ENCODE measurements at places on chromosomes 7 and 10.

DNA sequence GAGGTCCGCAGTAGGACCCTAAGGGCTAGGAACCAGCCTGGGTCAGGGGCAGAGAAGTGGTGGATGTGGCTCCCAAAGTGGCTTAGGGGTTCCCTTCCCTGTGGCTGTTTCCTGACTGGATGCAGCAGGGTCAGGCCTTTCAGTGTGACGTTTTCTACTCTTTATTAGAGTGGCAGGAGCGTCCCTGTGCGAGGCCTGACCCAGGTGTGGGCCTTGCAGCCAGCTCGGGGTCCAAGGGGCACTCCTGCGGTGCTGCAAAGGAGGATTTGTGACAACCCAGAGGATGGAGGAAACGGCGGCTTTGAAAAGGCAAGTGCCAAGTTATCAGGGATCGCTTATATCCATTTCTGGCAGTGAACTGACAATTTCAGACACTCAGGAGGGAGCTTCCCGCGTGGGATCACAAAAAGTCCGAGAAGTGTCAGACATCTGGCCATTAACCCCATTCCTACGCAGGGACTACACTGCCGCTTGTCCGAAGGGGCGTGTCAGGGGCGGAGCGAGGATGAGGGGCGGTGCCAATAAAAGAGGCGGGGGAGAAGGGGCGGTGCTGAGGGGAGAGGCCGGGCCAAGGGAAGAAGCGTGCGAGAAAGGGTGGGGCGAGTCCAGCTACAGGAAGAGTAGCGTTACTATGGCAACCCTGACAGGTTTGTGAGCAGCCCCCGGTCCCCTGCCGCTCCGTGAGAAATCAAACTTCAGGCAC, 98.8 kb upstream of the ZNF722 start:
- peak; percentile 63 for DNase-seq

GRCh38 chr7:726854-727103, 280 bp downstream of the DNAAF5 start:
- no peak for DNase-seq

- no peak for DNase-seq
Measured at GRCh38 chr10:16519908-16520861, 1.5 kb downstream of the C1QL3 start.

DNA sequence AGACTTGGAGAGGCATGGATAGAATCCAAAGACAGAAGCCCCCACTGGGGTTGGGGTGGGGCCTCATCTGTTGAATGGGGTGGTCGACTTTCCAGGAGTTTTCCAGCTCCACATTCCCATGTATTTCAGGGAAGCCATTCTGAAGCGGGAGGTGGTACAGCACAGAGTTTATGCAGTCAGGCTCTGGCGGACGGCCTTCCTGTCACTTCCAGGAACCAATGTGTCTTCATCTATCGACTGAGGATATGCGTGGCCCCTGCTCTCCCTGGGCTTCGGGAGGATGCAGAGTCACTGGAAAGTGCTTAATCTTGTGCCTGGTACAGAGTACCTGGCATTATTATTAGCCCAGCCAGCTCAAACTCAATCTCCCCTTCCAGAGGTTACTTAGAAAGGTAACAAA, 26.3 kb downstream of the DOCK1 start:
- DNase-seq, result no peak

GRCh38 chr7:119382726-119383125, 890.2 kb upstream of the KCND2 start:
- DNase-seq, result no peak

DNA sequence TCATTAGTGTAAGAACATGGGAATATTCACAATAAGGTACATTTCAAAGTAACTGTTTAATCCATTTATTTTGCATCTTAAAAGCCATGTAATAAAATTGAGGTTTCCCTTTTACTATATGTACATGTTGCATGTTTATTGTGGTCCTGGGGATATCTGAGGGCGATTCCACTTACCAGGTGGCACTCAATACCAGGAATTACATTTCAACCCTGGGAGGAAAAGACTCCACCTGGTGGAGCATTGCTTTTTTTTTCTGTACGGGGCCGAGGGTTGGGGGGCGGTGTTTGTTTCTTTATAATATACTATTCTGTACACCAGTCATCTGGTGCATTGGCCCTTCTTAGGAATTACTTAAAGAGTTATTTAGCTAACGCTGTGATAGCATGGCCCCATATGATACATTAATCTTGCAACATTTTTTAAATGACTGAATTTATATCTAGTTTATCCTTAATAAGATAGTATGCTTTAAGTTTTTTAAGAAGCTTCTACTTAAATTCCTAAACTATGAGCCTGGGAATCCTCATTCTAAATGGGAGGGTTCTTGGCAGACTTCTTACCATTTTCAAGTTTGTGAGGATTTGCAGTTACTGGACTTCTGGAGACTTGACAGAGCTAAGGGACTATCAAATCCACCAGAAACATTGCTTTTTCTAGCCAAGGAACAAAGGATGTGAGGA, 7.2 kb upstream of the HGF start:
- DNase-seq, result no peak

GRCh38 chr7:69610374-69611084, 12.3 kb downstream of the AUTS2 start:
- DNase-seq, result no peak

DNA sequence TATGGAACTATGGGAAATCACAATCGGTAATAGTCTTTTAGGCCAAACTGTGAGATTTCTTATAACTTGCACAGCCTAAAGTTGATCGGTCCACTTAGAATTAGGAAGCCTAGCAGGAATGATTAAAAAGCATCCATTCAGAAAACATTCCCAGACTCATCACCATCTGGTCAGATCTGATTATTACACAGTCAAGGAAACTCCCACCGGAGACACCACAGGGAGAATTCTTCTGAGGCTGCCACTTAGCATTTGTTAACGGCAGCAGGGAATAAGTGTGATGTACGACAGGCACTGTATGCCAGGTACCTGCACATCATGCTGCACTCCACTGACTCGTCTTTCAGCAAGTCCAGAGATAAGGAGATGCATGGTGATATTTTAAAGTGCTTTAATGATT, 227.6 kb upstream of the STEAP1 start:
- DNase-seq, result no peak

GRCh38 chr7:76054123-76055120, 6.5 kb downstream of the MDH2 start:
- DNase-seq, result no peak

GRCh38 chr7:123734498-123734897, 14.3 kb downstream of the WASL start:
- DNase-seq, result no peak

DNA sequence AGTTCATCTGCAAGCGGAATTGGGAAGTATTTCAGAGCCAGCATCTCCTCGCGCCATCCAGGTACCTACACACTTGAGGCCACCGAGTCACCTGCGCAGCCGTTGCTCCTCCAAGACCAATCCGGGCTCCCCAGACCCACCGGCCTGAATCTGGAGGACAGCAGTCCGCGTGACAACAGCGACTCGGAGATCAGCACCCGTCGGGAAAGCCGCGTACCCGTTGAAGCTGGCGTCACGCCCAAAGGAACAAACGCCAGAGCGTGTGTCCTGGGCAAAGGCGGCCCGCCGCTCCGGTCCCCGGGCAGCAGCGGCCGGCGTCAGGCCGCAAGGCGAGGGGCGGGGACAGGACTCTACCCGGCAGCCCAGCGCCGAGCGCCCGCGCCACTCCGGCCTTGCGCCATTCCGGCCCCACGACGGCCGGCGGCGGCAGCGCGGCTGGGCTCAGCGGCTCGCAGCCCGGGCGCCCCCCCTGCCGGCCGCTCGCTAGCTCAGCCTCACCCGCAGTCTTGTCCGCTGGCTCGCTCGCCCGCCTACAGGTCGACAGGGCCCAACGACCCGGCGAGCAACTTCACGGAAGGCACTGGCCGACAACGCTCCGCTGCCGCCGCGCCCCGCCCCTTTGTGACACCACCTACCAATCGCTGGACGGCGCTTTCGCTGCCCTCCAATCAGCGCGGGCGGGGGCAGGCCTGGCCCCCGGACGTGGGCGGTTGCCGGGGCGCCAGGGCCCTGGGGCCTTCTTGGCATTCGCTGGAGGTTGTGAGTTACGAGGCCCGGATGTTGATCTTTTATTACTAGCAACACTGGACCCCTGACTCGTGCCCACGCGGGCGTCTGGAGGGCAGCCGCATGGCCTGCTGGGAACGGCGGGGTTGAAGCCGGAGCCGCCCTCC, at the start of gene ZFAND4:
ZFAND4 (minus strand) TSS at position 592 of the 893 bp plus-strand sequence. CDS start 9,047 bp downstream, outside the sequence.
- DNase-seq, result peak; percentile 87

DNA sequence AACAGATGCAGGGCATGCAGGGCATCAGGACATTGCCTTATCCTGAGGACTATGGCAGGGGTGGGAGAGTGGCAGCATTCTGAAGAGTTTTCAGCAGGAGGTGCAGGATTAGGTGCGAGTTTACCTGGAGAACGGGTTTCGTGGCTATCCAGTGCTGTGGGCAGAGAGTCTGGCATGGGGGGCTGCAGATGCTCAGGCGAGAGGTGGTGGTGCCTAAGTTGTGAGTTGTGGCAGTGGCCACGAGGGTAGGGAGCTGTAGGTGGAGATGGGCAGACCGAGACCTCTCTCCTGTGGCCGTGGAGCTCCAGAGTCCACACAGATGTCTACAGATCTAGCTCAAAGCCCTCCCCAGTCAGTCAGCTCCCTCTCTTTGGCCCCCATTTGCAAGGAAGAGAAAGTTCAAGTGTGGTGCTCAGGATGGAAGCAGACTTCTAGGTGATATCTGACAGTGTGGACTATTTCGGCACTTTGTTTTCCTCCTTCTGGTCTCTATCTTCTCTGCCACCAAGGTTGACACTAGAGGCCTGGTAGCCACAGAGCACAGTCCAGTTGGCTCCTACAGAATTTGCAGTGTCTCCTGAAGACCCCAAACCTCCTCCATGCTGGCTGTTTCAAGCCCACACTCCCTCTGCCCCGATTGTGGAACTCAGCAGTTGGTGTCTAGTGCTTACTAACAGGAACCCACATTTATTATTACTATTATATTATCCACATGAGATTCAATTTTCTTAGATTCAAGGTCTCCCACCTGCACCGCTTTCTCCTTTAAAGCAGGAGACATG, 955.7 kb upstream of the ZNF722 start:
- DNase-seq, result no peak

DNA sequence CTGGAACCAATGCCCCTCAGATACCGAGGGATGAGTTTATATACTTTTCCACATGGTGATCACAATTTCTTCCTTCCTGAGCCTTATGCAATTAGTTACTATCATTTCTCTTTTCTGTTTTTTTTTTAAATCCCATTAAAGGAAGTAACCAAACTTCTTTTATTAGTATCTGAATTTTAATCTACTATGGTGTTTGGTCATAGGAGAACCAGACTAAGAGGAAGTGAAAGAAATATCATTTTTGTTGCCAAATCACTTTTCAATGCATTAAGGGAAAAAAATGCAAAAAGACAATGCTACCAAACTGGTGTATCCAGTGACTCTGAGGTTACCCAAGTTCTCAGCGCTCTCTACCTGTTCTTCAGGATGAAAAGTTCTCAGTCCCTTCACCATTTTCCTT, 167.7 kb downstream of the NXPH1 start:
- DNase-seq, result no peak

DNA sequence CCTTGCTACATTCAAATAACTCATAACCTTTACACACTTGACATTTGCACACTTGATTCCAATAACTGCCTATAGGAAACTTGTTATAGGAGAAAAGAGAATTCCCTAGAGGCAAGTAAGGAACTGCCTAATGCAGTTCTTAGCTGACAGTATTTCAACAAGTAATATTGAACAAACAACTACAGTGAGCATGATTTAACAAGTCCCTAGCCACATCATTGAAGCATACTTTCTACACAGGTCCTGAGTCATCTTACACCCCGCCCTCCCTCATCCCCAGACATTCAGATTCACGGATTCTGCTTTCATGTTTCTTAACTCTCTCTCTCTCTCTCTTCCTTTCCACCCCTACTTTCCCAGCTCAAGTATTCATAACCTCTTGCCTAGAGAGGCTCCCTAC, 153.5 kb downstream of the LSM5 start:
- DNase-seq, result no peak

DNA sequence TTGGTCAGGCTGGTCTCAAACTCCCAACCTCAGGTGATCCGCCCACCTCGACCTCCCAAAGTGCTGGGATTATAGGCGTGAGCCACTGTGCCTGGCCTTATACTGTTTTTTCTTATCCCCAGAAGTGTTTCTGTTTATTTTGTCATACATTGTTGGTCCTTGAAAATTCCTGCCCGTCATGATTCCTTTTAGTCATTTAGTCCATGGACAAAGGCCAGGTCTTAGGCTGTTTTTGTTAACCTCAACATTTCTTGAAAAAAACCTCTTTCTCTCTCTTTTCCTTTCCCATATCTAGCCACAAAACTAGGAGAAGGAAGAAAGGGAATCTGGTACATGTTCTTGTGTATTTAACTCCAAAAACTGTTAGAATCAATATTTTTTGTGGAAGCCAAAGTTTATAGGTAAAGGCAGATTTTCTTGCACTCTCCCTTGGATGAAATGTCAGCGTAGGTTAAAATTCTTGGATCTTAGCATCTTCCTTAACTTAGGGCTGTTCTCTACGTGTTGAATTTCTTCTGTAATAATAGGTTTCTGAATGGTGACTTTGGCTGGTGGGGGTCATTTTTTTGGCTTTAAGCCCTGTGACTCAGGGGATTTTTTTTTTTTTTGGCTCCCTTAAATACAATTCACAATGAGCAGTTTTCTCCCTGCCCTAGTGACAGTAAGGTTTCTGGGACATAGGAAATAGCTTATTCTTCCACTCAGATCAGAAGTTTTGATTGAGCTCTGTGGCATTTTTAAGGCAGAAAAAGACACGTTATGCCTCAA, 500.8 kb downstream of the AUTS2 start:
- no peak for DNase-seq

GRCh38 chr7:5997210-5997808, 11.5 kb downstream of the PMS2 start:
- no peak for DNase-seq

- DNase-seq, result no peak
Measured at GRCh38 chr10:34187201-34187600, 627.9 kb downstream of the PARD3 start.

GRCh38 chr10:114471906-114472876, 67.9 kb upstream of the AFAP1L2 start:
- no peak for DNase-seq

DNA sequence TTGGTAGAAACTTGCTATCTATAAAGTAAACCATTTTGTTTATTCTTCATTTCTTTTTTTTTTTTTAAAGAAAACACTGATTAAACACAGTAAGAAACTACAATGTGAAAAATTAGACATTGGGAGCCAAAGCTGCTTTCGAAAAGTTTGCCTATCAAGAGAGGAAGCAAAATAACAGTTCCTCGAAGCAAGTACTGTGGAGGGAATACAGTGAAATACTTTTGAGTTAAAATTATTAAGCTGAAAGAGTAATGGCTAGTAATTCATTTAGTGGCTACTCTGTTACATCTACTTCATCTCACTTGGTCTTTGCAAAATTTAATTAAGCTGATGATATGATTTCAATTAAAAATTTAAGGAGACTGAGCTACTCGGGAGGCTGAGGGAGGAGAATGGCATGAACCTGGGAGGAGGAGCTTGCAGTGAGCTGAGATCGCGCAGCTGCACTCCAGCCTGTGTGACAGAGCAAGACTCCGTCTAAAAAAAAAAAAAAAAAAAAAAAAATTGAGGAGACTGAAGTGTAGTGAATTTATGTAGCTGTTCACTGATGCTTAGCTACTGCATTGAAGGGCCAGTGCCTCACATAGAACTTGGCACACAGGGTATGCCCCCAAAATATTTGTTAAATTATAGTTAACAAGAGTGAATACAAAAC, 982.1 kb upstream of the MBL2 start:
- DNase-seq, result no peak

Measured in central memory CD8-positive, alpha-beta T cell (primary cell).